ENCODE measurements at places on chromosomes 3 and 15. TPM values are rescaled to one million over a fixed set of nuclear protein-coding genes. Genes with fewer than 3 reads are reported as not detected.

DNA sequence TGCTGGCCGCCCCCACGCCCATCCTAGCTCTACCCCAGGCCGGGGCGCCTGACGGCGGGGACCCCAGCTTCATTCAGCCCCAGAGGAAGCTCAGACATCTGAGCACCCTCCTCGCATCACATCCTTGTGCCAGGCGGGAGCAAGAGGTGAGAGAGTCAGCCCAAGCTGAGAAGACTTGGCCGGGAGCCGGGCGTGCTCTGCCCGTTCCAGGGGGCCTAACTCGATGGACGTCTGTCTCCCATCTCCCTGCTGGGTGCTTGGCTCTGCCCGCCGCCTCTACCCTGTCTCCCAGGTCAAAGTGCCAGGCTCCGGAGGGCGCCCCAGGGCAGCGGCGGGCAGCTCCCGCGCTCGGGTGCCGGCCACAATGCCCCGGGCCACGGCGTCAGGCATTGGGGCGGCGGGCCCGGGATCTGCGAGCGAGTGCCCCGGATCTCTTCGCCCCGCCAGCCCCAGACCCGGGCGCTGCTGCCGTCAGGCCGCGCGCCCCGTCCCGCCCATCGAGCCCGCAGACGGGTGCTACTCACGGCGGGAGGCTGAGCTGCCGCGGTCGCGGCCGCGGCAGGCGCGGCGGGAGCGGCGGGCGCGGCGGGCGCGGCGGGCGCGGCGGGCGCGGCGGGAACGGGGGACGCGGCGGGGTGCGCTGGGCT lies 388 bp downstream of the DAPK2 start:
- DNase-seq = peak; percentile 38

- DNase-seq = no peak
Observed at GRCh38 chr3:116186049-116186448, 259.2 kb downstream of the LSAMP start.

DNA sequence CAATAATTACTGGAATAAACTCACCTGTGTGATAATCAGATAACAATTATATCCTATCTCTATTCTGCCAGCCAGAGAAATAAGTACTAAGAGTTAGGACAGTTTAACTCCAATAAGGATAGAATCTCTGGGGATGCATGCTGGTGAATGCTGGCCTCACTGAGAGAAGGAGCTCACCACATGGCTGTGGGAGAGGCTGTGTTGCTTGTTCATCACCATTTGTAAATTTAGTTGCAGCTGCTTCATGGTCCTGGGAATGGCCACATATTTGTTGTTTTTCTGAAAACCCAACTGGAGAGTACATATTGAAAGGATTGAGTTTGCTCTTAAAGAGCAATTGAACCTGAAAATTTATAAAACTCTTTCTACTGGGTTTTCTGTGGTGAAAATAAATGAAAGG lies 207.3 kb downstream of the NECTIN3 start:
- DNase-seq = no peak

DNA sequence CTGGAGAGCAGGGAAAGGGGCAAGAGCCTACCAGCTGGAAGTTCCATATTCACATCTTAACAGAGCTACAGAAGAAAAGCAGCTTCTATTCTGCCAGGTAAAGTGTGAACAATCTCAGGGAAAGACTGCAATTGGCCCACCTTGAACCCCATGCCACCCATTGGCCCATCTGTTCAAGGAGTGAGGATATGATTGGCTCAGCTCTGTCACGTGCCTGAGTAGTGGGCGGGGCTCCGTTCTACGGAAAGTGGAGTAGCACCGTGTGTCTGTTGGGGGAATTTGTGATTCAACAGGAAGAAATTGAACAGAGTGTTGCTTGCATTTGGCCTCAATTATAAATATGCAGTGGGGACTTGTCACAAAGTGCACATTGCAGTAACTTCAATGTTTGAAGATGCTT lies 81.8 kb downstream of the MINAR1 start:
- DNase-seq = no peak

The CHRM5 gene
- total RNA-seq = not detected

The POC1A gene
- total RNA-seq = 32.3 TPM
